ENCODE measurements at places on chromosomes 6 and 20. TPM values are rescaled to one million over a fixed set of nuclear protein-coding genes. Genes with fewer than 3 reads are reported as not detected.

ZBTB9 gene
- 3.6 TPM for total RNA-seq

MTRF1L gene
- 12.1 TPM for total RNA-seq

FERMT1 gene
- total RNA-seq, result 4.9 TPM

OLIG3 gene
- total RNA-seq, result not detected

TXLNB gene
- total RNA-seq, result 1.9 TPM

SSTR4 gene
- not detected for total RNA-seq

SRMS gene
- not detected for total RNA-seq

TMEM14A gene
- 34.7 TPM for total RNA-seq

VIP gene
- not detected for total RNA-seq

EDN3 gene
- total RNA-seq, result not detected

TSPO2 gene
- not detected for total RNA-seq

PRELID3B gene
- 53.6 TPM for total RNA-seq

RIPPLY2 gene
- total RNA-seq, result not detected

VSTM2L gene
- total RNA-seq, result 0.32 TPM

ECT2L gene
- total RNA-seq, result 0.09 TPM

PNPLA1 gene
- not detected for total RNA-seq
